ENCODE measurements at places on chromosomes 5 and 9. TPM values are rescaled to one million over a fixed set of nuclear protein-coding genes. Genes with fewer than 3 reads are reported as not detected.

The WDR38 gene
- total RNA-seq = 0.14 TPM

The PCDHGA12 gene
- total RNA-seq = not detected

The KCNMB1 gene
- not detected for total RNA-seq

The ENG gene
- 0.15 TPM for total RNA-seq

The RLN2 gene
- 0.28 TPM for total RNA-seq

The SLC9A3 gene
- total RNA-seq = 2.2 TPM
